ENCODE measurements at places on chromosomes 1 and 21.

GRCh38 chr1:109622895-109623294 is 3.3 kb downstream of the AMPD2 start:
- no peak for DNase-seq
- H3K4me1 ChIP-seq, result peaks cover 50% of the 10 kb centered on the region
- H3K27ac ChIP-seq, result peak overlapping the region; percentile 94
- peaks cover 12% of the 10 kb centered on the region for H3K36me3 ChIP-seq
- H3K27me3 ChIP-seq, result no peaks in the 10 kb centered on the region

DNA sequence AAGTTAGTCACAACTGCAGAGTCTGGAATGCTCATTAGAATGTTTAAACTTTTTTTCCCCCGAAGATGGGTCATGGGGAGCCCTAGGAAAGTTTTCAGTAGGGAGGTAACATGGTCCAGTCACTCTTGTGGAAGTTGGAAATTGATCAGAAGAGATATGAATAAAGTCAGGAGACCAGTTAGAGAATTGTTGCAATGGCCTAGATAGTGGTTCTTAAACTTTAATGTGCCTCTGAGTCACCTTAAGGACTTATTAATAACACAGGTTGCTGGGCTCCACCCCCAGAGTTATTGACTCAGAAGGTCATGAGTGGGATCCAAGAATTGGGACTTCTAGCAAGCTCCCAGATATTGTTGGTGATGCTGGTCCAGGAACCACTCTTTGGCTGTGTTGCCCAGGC is 3.2 kb upstream of the TFAP2E start:
- H3K4me3 ChIP-seq, result no peak overlapping the region
- H3K4me1 ChIP-seq, result peaks cover 8% of the 10 kb centered on the region
- peaks cover 2% of the 10 kb centered on the region for H3K27me3 ChIP-seq
- DNase-seq, result no peak

DNA sequence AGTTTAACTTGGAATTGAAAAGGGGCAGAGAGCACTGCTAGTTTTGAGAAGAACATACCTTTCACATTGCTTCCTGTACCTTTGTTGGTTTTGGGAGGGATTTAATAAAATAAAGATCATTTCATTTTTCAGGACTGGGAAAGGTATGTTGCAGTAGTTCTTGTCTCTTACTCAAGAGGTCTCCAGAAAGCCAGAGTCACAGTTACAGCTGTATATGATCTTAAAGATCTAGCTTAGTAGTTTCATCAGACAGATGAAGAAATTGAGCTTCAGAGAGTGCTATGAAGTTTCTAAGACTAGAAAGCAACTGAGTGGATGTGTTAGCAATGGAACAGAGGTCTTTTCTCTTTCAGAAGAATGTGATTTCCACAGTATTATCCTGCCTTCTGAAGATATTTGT is 1.0 kb downstream of the OR10K2 start:
- H3K4me1 ChIP-seq, result no peaks in the 10 kb centered on the region
- H3K4me3 ChIP-seq, result no peak overlapping the region
- peaks cover 2% of the 10 kb centered on the region for H3K36me3 ChIP-seq
- DNase-seq, result no peak
- H3K27me3 ChIP-seq, result no peaks in the 10 kb centered on the region

GRCh38 chr1:235069577-235070563 is 58.8 kb downstream of the TOMM20 start:
- DNase-seq, result no peak
- peaks cover 6% of the 10 kb centered on the region for H3K4me1 ChIP-seq
- H3K4me3 ChIP-seq, result no peak overlapping the region
- H3K36me3 ChIP-seq, result no peaks in the 10 kb centered on the region

DNA sequence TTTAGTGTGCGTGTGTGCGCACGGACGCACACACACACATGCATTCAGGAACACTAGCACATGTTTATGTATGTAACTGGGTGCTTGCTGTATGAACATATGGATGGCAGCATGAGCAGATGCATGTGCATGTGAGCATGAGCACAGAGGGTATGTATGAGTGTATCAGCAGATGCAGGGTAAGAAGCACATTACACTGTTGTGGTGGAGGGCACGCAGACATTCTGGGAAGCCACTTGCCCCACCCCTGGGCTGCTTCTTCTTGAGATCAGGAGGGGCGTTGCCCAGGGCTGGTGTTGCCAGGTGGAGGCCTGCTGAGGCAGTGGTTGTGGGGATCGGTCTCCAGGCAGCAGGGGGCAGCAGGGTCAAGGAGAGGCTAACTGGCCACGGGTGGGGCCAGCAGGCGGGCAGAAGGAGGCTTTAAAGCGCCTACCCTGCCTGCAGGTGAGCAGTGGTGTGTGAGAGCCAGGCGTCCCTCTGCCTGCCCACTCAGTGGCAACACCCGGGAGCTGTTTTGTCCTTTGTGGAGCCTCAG is 3.9 kb upstream of the P3R3URF start:
- H3K4me1 ChIP-seq, result peaks cover 11% of the 10 kb centered on the region
- H3K27ac ChIP-seq, result no peak overlapping the region

Measured in memory B cell (primary cell).